ENCODE measurements at places on chromosomes 4 and X. TPM values are rescaled to one million over a fixed set of nuclear protein-coding genes. Genes with fewer than 3 reads are reported as not detected.

TBC1D14 gene
- 32.7 TPM for total RNA-seq

GRCh38 chr4:149048451-149049143 lies 606.4 kb upstream of the NR3C2 start:
- no peak overlapping the region for H3K4me3 ChIP-seq
- no peaks in the 10 kb centered on the region for H3K4me1 ChIP-seq
- no peaks in the 10 kb centered on the region for H3K36me3 ChIP-seq
- no peak for DNase-seq

GTPBP6 gene
- total RNA-seq, result 51.9 TPM

DNA sequence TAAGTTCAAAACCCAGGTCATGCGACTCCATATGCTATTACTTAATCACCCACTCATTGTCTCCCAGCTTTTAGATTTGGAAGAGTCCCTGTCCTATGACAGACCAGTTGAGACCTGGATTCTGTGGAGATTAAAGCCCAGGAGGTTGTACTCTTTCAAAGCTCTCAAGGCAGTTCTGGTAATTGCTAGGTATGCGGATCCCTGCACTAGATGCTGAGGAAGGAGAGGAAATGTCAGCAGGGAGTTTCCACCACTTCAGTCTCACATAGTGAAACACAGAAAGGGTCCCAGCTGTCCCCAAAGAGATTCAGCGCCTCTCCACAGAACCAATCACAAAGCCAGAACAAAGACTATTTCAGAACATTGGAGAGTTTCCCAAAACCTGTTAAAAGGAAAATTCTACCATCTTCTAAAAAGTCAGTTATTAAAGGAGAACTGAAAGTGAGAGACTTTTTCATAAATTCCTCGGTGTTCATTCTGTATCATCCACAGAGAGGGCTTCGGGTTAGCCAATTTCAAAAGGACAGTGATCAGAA lies 53.4 kb downstream of the IRF2 start:
- no peaks in the 10 kb centered on the region for H3K27me3 ChIP-seq
- H3K27ac ChIP-seq, result no peak overlapping the region
- no peak for DNase-seq
- no peak overlapping the region for H3K4me3 ChIP-seq
- H3K4me1 ChIP-seq, result peaks cover 52% of the 10 kb centered on the region
- H3K36me3 ChIP-seq, result peaks cover 4% of the 10 kb centered on the region

DNA sequence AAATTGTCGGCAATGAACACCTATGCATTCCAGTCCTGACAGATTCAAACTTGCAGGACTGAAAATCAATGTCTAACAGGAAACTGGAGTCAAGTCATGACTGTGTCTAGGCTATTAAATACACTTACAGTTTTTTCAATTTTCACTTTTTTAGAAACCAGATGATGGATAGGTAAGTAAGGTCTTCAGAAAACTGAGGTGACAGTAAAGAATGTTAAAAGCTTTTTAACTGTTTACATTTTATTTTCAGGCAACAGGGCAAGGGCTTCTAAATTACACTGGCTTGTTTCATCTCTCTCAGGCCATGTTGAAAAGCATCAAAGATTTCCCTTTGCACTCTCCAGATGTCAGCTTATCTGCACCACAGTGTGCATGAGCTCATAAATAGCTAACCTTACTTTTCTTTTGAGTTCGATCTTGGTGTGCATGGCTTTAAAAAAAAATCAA lies 65.2 kb downstream of the SEC24D start:
- no peak overlapping the region for H3K27ac ChIP-seq
- peaks cover 23% of the 10 kb centered on the region for H3K4me1 ChIP-seq
- no peak overlapping the region for H3K4me3 ChIP-seq
- no peak for DNase-seq
- H3K27me3 ChIP-seq, result no peaks in the 10 kb centered on the region

DNA sequence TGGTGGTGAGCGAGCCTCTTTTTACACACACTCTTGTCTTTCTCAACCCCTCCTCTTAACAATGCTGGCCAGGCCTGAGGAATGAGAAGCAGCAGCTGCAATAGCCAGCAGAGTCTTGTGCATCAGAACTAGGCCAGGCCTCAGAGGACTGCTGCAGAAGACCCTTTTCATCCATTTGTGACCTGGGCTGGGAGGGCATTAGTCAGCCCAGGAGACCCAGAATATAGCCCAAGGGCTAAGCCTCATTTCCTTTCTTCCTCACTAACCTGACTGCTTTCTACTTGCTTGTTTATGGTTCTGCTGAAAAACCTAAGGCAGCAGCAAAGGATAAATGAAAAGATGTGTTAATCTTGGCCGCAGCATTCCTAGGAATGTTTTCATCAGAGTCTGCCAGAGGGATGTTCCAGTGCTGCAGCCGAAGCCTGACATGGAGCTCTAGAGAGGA lies 254.7 kb upstream of the AR start:
- no peaks in the 10 kb centered on the region for H3K4me1 ChIP-seq
- H3K27me3 ChIP-seq, result no peaks in the 10 kb centered on the region
- H3K36me3 ChIP-seq, result no peaks in the 10 kb centered on the region

TEX13C gene
- total RNA-seq, result not detected

DNA sequence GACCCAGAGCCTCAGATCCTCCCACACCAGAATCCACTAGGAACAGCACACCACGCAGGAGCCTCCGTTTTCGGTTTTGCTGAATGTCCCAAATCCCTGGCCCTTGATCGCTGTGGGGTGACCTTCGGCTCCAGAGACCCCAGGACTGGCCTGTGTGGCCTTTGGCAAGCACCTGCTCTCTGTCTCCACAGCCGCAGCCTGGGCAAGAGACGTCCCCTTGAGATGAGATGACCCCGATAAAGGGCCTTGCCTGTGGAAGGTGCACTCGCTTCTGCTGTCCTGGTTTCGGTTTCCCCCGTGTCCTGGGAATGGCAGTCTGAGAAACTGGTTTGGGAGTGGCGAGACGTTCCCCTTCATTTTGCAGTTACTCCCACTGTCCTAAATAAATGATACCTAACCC lies 9.6 kb downstream of the PSAPL1 start:
- H3K36me3 ChIP-seq, result no peaks in the 10 kb centered on the region
- no peaks in the 10 kb centered on the region for H3K4me1 ChIP-seq
- DNase-seq, result no peak
- H3K27me3 ChIP-seq, result peaks cover 2% of the 10 kb centered on the region

GRCh38 chrX:149837639-149838038 lies 43.3 kb upstream of the MAGEA8 start:
- H3K4me1 ChIP-seq, result no peaks in the 10 kb centered on the region
- no peak overlapping the region for H3K4me3 ChIP-seq
- H3K36me3 ChIP-seq, result no peaks in the 10 kb centered on the region
- DNase-seq, result no peak
- H3K27me3 ChIP-seq, result no peaks in the 10 kb centered on the region

GRCh38 chrX:69065451-69065850 lies 99.8 kb downstream of the PJA1 start:
- no peaks in the 10 kb centered on the region for H3K36me3 ChIP-seq
- H3K27ac ChIP-seq, result no peak overlapping the region
- H3K4me1 ChIP-seq, result no peaks in the 10 kb centered on the region
- no peaks in the 10 kb centered on the region for H3K27me3 ChIP-seq

STATH gene
- total RNA-seq, result not detected

- H3K36me3 ChIP-seq, result no peaks in the 10 kb centered on the region
- H3K4me1 ChIP-seq, result no peaks in the 10 kb centered on the region
Observed at GRCh38 chrX:124393238-124393637, 46.9 kb downstream of the SH2D1A start.

DNA sequence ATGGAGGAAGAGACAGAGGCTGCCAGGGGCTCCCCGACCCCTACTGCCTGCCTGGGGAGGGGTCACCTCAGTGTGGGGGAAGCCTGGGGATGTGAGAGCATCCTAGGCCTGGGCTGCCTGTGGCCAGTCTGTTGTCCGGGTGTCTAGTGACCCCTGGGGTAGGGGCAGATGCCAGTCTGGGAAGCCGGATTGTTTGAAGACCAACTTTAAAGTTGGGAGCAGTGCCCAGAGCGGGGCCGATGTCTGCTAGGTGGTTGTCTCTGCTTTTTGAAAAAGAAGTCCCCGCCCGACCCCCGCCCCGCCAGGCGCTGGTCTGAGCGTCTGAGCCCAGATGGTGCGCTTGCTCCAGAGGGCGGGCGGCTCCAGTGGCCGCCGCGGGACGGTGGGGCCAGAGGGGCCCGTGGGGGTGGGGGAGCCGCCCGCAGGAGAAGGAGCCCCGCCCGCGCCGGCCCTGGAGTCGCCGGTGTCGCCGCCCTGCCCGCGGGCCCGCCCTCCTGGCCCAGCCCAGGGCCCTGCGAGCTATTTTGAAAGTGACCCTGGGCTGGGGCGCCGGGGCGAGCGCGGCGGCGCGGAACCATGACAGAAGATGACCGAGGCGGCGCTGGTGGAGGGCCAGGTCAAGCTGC lies at the start of gene DOK7:
Gene DOK7 (plus strand): TSS at position 517 of the 626 bp plus-strand sequence. CDS start 70 bp downstream, at position 587.
- peaks cover 42% of the 10 kb centered on the region for H3K4me1 ChIP-seq
- H3K4me3 ChIP-seq, result peak within 1 kb of the TSS; percentile 78
- no peaks in the 10 kb centered on the region for H3K27me3 ChIP-seq
- H3K27ac ChIP-seq, result peak within 1 kb of the TSS; percentile 91
- no peaks in the 10 kb centered on the region for H3K36me3 ChIP-seq
- peak; percentile 77 for DNase-seq

GRCh38 chr4:165208221-165208652 lies 876 bp downstream of the KLHL2 start:
- no peak overlapping the region for H3K27ac ChIP-seq
- DNase-seq, result no peak
- H3K36me3 ChIP-seq, result no peaks in the 10 kb centered on the region
- H3K4me1 ChIP-seq, result peaks cover 5% of the 10 kb centered on the region
- H3K4me3 ChIP-seq, result peak overlapping the region; percentile 78

SPATA4 gene
- total RNA-seq, result 0.38 TPM

GRCh38 chr4:157048248-157048647 lies 27.7 kb upstream of the GLRB start:
- H3K4me3 ChIP-seq, result no peak overlapping the region
- DNase-seq, result peak; percentile 32
- no peaks in the 10 kb centered on the region for H3K36me3 ChIP-seq
- no peaks in the 10 kb centered on the region for H3K27me3 ChIP-seq
- no peaks in the 10 kb centered on the region for H3K4me1 ChIP-seq

DNA sequence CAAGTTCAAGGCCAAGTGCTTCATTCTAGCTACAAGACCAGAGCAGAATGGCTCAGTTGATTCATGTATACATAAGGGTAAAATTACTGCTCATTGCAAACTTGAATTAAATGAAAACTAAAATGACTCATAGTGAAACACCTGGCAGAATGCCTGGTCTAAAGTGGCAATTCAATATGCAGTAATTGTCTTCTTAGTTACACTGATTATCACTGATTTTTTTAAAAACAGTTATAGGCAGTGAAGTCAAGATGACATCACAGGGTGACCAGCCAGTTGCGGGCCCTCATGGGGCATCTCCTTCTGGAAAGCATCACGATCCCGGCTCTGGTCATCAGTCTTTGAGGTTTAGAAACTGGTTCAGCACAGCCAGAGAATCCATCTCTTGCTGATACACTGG lies 154.2 kb downstream of the RAB28 start:
- H3K27ac ChIP-seq, result no peak overlapping the region
- DNase-seq, result no peak
- no peak overlapping the region for H3K4me3 ChIP-seq
- no peaks in the 10 kb centered on the region for H3K4me1 ChIP-seq
- no peaks in the 10 kb centered on the region for H3K36me3 ChIP-seq

GRCh38 chr4:8846826-8847225 lies 24.8 kb downstream of the HMX1 start:
- no peak overlapping the region for H3K27ac ChIP-seq
- DNase-seq, result peak; percentile 24
- no peak overlapping the region for H3K4me3 ChIP-seq
- no peaks in the 10 kb centered on the region for H3K4me1 ChIP-seq

GRCh38 chrX:24002792-24003191 lies 24.2 kb downstream of the KLHL15 start:
- H3K27ac ChIP-seq, result no peak overlapping the region
- no peak for DNase-seq
- no peak overlapping the region for H3K4me3 ChIP-seq

- H3K4me1 ChIP-seq, result no peaks in the 10 kb centered on the region
- H3K4me3 ChIP-seq, result no peak overlapping the region
- no peaks in the 10 kb centered on the region for H3K36me3 ChIP-seq
Observed at GRCh38 chr4:151934766-151935165, 174.0 kb upstream of the GATB start.

DNASE1L1 gene
- 72.6 TPM for total RNA-seq

ZAR1 gene
- total RNA-seq, result not detected

DNA sequence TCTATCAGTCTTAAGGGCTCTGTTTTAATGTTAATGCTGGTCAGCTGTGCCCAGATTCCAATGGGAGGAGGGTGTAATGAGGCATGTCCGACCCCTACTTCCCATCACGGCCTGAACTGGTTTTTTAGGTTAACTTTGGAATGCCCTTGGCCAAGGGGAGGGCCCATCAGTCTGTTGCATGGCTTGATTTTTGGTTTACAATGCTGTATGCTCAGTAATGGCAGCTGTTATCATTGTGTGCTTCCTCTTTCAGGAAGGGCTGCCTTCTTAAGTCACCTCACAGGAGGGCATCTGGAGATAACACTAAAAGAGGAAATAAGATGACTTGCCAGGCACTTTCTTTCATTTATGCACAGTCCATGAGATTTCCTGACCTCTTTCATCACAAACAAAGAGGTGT lies 36.3 kb downstream of the ATXN3L start:
- no peak overlapping the region for H3K4me3 ChIP-seq
- DNase-seq, result no peak
- no peaks in the 10 kb centered on the region for H3K4me1 ChIP-seq
- no peaks in the 10 kb centered on the region for H3K27me3 ChIP-seq

DNA sequence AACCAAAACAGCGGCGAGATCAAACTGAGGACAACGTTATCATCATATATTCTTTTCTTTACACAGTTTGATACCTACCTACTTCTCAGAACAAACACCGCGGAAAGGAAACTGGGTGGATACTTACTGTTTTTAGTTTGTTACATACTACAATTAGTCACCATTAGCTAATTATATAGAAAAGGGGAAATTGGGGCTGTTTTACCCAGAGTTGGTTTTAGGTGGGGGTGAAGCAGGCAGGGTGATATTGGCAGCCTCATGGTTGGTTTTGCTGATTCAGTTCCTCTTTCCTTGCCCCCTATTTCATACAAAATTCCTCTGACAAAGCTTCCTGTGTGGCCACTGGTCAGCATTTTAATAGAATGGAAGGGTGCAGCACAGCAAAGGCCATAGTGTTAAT lies 77.8 kb downstream of the SORBS2 start:
- H3K27ac ChIP-seq, result no peak overlapping the region
- no peaks in the 10 kb centered on the region for H3K4me1 ChIP-seq

ZXDA gene
- total RNA-seq, result 4.7 TPM

DNA sequence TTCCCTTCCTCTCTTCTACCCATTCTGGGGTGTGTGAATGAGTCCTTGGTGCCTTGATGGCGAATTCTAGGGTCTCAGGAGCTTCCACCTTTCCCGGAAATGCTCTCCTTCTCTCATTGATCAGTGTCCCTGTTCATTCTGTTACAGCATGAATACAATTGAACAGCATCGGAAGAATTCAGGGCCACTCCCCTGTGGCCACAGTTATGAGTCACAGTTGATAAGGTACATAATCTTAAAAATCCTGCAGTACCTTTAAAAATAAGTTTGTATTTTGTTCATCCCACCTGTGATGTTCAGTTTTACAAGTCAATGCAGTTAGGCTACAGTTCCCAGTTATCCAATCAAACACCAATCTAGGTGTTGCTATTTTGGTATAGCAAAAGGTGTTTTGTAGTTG lies 47.3 kb upstream of the FAM9A start:
- H3K4me1 ChIP-seq, result no peaks in the 10 kb centered on the region
- H3K4me3 ChIP-seq, result no peak overlapping the region

GC gene
- 0.18 TPM for total RNA-seq

CENPE gene
- 0.60 TPM for total RNA-seq

All from psoas muscle (tissue), 8 donors.